ENCODE measurements at places on chromosomes 2 and 18.

DNA sequence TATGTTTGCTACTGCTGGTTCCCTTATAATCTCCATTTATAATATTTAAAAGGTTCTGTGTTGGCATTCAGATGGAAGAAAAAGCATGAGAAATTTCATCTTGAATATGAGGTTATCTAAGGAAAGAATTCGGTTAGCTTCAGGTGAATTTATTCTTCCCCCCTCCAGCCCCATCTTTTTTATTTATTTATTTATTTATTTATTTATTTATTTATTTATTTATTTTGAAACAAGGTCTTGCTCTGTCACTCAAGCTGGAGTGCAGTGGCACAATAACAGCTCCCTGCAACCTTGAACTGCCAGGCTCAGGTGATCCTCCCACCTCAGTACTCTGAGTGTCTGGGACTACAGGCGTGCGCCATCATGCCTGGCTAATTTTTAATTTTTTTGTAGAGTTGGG is 95.5 kb upstream of the VWC2L start:
- DNase-seq, result no peak

GRCh38 chr2:200922439-200922838 is 33.3 kb downstream of the NIF3L1 start:
- DNase-seq, result no peak

DNA sequence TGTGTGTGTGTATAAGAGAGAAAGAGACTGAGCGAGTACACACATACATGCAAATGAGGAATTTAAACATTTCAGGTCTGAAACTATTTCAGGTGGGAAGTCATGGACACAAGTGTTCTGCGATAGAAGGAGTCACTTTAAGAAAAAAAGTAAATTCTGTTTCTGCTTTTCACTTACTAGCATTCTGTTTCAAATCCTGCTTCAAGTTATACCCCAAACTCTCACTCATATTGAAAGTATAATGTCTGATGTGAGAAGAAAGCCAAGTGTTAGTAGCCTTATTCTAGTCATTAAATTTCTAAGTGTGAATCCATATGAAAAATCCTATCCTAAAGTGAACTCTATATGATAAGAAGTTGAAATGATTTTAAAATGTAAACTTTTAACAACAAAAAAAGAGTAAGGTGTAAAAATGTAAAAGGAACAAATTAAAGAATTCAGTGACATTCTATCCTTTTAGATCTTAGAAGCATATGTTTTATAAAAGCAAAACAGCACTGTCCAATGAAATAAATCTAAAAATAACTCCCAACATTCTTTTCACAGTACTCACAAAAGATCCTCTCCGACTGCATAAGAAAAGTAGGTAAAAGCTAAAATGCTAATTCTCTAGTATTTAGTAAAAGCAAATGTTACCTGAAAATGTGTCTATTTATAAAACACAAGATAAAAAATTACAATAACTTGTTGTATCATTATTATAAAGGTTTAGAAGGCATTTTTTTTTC is 570.6 kb downstream of the ZEB2 start:
- no peak for DNase-seq

- DNase-seq, result no peak
These were observed 39.6 kb upstream of the SCN1A start for GRCh38 chr2:166167449-166167848.

GRCh38 chr2:64296695-64297346 is 152.6 kb upstream of the PELI1 start:
- no peak for DNase-seq

GRCh38 chr2:241218131-241219029 is 29.9 kb downstream of the ANO7 start:
- no peak for DNase-seq

DNA sequence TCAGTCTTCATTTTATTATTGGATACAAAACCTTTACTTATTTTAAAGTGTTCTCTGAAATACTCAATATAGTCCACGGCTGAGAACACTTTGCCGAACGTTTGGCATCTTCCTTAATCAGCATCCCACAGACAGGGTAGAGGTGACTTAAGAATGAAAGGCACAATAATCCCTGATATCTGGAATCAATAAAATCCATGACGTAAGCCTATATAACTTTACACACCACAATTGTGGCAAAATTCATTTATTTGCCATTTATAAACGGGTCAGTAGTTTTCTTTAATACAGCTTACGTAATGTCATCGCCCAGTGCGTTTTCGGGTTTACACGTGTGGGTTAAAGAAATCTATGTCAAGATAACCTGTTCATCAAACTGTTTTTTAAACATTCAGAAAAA is 1.3 kb downstream of the MGAT4A start:
- no peak for DNase-seq

- DNase-seq, result no peak
These were observed 154.8 kb downstream of the ZNF236 start for GRCh38 chr18:76977108-76977621.

DNA sequence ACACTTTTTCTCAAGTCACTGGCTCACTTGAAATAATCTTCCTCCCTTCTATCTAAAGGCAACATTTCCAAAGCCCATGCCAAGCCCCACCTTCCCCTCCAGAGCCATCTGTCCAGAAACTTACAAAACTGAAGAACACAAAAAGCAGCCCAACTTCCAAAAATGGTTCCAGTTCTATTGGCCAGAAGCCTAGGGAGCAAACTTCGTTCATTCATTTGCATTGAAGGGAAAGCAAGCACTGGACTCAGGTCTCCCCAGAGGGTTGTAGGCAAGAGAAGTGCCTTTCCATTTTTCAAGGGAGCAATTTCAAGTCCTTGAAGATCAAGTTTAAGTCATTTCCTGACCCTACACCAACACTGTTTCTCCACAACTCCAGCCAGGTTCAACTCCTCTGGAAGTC is 585.0 kb downstream of the BCL11A start:
- no peak for DNase-seq

DNA sequence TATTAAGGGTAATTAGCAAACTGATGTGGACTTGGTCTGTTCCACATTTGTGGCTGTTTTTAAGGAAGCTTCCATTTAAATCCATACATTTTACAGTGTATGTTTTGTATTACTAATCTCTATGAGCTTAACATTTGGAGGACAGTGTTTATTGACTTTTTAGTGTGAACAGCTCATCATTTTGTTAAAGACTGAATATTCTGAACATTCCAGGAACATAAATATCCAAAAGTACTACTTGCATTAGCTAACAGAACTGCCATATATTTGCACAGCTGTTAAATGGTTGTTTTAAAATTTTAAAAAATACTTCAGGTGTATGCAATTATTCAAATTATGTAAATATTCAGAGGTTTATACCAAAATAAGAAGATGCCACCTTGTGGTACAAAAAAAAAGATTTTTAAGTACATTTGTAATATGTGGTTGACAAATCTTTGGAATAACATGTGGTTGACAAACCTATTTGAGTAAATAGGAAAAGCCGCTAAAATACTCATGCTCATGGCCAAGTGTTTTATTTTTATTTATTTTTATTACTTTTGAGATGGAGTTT is 439.7 kb upstream of the FANCL start:
- no peak for DNase-seq

- DNase-seq, result no peak
These were observed 1.3 kb upstream of the TRIB2 start for GRCh38 chr2:12715258-12716031.

Data from non-pigmented ciliary epithelial cell (primary cell).